ENCODE measurements at places on chromosomes 16 and 17.

DNA sequence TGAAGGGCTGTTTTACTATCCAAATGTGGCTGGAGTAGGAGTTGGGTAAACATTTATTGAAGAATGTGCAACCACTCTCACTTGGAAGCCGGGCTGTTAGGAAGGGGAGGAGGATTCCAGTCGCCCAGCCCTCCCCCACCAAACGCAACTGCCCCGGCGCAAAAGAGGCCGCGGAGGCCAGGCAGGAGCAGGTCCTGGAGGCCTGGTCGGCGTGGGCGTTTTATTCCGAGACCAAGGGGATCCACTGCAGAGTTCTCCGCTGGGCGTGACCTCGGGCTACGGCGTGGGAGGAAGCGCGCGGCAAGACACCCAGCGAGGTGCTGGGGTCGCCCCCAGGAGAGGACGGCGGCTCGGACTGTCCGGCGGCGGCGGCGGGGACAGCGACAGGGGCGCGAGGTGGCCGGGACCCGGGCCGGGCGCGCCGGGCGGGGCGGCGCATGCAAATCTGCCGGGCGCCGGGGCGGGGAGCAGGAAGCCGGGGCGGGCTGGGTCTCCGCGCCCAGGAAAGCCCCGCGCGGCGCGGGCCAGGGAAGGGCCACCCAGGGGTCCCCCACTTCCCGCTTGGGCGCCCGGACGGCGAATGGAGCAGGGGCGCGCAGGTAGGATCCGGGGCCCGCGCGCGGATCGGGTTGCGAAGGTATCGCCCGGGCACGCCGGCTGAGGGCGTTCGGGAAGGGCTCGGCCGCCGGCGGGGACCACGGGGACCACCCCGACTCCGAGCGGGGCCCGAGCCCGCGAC, at the start of gene IL4R:
IL4R (plus strand) TSS at position 553 of the 739 bp plus-strand sequence. CDS start 26,230 bp downstream, outside the sequence.
- DNase-seq = no peak

- DNase-seq = no peak
These were observed 615.6 kb upstream of the SOX9 start for GRCh38 chr17:71505200-71505599.

DNA sequence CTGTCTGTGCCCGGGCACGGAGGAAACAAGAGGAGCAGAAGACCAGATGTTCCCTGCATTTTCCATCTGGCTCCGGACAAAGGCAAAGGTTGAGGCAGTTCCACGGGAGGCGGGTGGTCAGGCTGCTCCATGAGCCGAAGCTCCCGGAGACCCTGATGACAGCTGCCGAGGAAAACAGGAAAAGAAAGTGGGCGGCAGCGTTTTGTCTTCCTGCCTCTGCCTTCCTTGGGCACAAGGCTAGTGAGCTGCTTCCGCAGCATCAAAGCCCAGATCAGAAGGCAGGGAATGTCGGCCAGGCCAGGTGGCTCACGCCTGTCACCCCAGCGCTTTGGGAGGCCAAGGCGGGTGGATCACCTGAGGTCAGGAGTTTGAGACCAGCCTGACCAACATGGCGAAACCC, 16.2 kb downstream of the SLC43A2 start:
- DNase-seq = no peak

GRCh38 chr17:69213059-69213813, 15.4 kb downstream of the ABCA10 start:
- DNase-seq = no peak

- DNase-seq = no peak
These were observed 761 bp upstream of the MATCAP1 start for GRCh38 chr16:67184453-67184994.

DNA sequence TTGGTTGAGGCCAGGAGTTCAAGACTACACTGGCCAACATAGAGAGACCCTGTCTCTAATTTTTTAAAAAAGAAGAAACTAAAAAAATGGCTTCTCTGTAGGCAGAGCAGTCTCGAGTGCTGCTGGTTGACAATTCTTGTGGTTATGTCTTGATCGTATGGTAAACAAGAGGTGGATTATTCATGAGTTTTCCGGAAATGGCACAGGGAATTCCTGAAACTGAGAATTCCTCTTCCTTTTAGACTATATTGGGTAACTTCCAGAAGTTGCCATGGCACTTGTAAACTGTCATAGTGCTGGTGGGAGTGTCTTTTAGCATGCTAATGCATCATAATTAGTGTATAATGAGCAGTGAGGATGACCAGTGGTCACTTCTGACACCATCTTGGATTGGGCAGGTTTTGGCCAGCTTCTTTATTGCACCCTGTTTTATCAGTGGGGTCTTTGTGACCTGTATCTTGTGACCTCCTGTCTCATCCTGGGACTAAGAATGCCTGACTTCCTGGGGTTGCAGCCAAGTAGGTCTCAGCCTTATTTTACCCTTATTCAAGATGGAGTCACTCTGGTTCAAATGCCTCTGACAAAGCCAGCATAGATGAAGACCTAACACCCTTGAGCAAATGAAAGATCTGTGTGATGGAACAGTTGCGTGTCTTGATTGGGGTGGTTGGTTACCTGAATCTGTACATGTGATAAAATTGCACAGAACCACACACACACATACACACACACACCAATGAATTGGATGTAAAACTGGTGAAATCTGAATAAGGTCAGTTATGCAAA, 30.2 kb downstream of the BMERB1 start:
- no peak for DNase-seq

GRCh38 chr17:37830151-37830993, 85.5 kb upstream of the HNF1B start:
- no peak for DNase-seq

DNA sequence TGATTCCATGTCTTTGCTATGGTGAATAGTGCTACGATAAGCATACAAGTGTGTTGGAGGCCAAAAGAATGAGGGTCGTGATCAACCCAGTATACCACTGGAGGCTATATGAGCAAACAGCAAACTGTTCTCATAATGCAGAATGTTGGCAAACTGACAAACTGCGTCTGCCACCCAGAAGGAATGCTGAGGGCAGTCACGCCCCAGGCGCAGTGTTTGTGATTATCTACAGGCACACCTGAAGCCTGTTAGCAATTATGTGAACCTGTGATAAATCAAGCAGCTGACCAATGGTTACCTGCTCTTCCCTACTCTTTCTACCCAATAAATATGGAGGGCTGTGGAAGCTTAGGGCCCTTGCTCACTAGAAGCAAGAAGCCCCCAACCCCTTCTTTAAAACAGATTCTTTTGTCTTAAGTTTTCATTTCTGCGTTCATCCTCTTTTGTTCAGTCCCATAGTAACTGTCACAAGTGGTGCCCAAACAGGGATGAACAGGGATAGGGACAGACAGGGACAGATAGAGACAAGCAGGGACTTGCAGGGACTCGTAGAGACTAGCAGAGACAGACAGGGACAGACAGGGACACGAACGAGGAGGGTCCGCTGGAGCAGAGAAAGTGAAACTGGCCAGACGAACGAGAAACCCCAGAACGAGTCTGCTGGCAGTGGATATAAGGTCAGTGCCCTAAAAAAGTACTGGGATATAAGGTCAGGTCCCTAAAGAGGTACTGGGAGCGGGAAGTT, 25.1 kb downstream of the CD300LG start:
- no peak for DNase-seq
